ENCODE measurements at places on chromosomes 3 and 15. TPM values are rescaled to one million over a fixed set of nuclear protein-coding genes. Genes with fewer than 3 reads are reported as not detected.

Gene DPPA2
- total RNA-seq: not detected

Gene TSPAN3
- total RNA-seq: 98.2 TPM

Gene ANKUB1
- not detected for total RNA-seq

Gene HHLA2
- total RNA-seq: not detected

Gene SAMD7
- not detected for total RNA-seq

Gene SLC51A
- total RNA-seq: not detected

DNA sequence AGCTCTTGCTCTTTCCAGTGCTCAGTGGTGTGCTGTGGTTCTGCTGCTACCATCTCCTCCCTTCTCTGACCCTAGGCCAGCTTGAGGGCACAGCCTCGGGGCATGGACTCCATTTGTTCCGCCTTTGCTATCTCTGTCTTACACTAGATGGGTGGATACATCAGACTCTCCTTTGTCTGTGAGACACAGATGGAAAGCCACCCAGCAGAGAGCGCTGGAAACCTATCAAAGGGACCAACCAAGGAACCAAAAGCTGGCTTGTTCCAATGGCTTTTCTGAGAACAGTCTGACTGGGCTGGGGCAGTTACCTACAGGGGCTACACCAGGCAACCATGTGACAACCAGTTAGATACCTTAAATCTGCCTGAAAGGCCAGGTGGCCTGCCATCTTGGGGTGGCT is 63.8 kb downstream of the NPTN start:
- DNase-seq: no peak

- DNase-seq: no peak
Measured at GRCh38 chr15:70478251-70478990, 284.9 kb downstream of the UACA start.

GRCh38 chr3:190169877-190170276 is 49.2 kb upstream of the P3H2 start:
- no peak for DNase-seq

Measured in ascending aorta (tissue), 2 donors.